Natural killer cell treated with Interleukin-12 subunit alpha and Interleukin-12 subunit beta and Interleukin-15 and Interleukin-18, amount 100 ng/mL, for 72 hours (primary cell): ENCODE measurements at places on chromosomes 3 and 15.

DNA sequence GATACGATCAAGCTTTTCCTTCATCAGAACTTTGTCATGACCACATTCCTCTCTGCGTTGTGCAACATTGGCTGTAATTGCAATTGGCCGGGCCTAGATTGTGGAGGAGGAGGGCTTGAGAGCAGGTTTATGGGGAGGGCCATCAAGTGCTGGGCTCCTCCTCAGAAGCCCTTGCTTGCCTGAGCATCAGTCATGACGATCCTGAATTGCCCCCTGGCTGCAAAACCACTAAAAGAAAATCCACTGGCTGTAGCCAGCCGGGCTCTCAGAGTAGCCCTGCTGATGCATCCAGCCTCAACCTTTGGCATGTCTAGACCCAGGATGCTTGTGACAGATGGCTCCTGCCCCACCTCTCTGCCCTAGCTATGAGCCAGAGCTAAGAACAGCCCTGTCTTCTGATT lies 13.4 kb upstream of the TRH start:
- no peak overlapping the region for H3K4me3 ChIP-seq
- H3K4me1 ChIP-seq: no peaks in the 10 kb centered on the region
- H3K36me3 ChIP-seq: no peaks in the 10 kb centered on the region
- DNase-seq: no peak
- peaks cover 20% of the 10 kb centered on the region for H3K27me3 ChIP-seq
- no peak overlapping the region for H3K27ac ChIP-seq

DNA sequence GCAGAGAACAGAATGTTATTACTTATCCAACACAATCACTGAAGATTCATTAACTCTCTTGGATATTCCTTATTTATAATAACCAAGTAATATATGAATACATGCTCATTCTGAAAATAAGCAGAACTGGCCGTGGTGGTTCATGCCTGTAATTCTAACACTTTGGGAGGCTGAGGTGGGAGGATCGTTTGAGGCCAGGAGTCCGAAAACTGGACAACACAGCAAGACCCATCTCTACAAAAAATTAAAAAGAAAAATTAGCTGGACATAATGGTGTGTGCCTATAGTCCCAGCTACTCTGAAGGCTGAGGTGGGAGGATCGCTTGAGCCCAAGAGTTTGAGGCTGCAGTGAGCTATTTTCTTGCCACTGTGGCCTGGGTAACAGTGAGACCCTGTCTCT lies 25.9 kb downstream of the RNF168 start:
- peaks cover 7% of the 10 kb centered on the region for H3K36me3 ChIP-seq
- no peak for DNase-seq
- no peaks in the 10 kb centered on the region for H3K4me1 ChIP-seq
- H3K4me3 ChIP-seq: no peak overlapping the region
- no peaks in the 10 kb centered on the region for H3K27me3 ChIP-seq

DNA sequence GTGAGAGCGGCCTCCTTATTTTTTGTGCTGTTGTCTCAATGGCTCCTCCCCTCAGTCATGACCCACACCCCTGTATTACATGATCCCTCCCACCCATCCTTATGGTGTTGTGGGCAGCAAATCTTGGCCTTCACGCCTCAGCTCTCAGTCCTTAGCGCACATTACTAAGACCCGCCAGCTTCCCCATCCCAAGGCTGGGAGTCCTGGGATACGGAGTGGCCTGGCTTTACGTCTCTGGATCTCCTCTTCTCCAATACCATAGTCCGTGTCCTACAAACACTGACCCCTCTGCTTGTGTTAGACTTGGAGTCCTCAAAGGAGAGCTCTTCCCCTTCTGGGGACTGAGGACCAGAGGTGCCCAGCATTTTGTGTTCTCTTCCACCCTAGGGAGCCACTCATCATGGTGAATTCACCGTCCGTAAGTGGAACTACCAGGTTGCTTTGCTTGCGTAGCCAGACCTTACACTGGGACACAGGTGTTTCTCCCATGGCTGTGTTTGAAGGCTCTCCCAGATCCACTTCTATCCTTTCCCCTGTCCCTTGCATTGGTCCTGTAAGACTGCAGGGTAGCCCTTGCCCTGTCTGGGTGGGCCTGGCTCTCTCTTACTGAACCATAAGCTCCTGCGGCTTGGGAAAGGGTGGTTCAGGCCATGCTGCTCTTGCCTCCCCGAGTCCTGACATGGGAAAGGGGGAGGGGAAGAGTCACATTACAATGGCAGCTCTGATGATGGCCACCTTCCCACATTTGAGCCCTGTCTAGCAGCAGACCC lies 13.6 kb downstream of the GRM2 start:
- peak; percentile 35 for DNase-seq
- H3K27ac ChIP-seq: peak overlapping the region; percentile 0
- no peaks in the 10 kb centered on the region for H3K27me3 ChIP-seq
- no peak overlapping the region for H3K4me3 ChIP-seq
- no peaks in the 10 kb centered on the region for H3K36me3 ChIP-seq

- H3K27me3 ChIP-seq: no peaks in the 10 kb centered on the region
- H3K27ac ChIP-seq: no peak overlapping the region
- no peak for DNase-seq
- no peaks in the 10 kb centered on the region for H3K36me3 ChIP-seq
- peaks cover 48% of the 10 kb centered on the region for H3K4me1 ChIP-seq
Measured at GRCh38 chr15:31377030-31377429, 50.4 kb downstream of the KLF13 start.

DNA sequence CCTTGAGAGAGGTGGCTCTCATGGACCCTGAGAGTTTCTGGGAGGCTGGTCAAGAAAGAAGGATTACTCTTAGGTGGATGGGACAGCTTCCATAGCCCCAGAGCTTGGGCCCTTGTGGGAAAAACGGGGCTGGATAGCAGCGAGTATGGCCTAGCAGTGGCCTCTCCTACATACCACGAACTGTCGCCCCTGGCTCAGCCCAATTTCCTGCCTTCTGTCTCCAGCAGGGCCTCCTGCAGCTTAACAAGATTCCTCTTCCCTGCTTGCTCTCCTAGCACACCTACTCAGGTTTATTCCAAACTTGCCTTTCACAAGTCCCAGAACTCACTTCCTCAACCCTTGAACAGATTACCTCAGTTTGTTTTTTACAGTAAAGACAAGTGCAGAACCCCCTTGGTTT lies 139.7 kb upstream of the TPM1 start:
- no peak for DNase-seq
- no peaks in the 10 kb centered on the region for H3K4me1 ChIP-seq
- H3K36me3 ChIP-seq: no peaks in the 10 kb centered on the region

GRCh38 chr3:183044547-183045229 lies 54.6 kb downstream of the MCCC1 start:
- no peak for DNase-seq
- no peaks in the 10 kb centered on the region for H3K27me3 ChIP-seq
- H3K27ac ChIP-seq: no peak overlapping the region

DNA sequence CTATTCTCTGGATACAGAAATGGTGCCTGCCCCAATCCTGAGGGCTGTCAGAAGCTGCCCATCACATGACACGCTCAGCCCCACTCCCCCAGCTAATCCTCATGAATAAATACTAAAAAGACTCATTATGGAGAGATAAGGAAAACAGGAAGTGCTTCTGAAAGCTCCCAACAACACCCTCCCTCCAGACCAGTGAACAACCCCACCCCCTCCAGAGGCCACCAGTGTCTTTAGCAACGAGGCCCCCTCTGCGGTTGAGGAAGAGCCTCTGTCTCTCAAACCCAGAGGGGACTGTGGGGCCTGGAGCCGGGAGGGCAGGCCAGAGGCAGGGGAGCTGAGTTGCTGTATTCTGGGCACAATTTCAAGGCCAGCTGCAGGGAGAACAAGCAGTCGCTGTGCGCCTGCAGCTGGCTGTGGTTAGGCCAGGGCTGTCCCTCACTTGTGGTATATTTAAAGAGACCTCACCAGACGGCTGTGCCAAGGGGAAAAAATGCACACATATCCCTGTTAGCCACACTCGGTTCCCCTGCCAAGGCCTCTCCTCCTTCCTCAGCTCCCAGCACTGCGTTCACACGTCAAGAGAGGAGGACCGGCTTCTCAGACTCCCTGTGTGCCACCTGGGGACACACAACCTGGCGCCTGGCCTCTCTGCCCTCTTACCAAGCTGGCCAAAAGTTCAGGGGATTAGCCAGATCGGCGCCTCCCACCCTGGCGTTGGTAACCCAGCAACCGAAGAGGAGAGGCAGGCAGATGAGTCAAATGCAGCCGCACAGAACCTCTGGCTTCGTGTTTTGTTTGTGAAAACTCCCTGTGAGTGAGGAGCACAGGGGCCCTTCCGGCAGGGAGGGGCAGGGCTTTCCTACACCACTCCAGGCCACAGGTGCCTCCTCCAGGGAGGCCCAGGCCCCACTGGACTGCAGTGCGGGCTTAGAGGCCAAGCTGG lies 101.2 kb upstream of the ETV5 start:
- no peak for DNase-seq
- peaks cover 13% of the 10 kb centered on the region for H3K4me1 ChIP-seq
- no peaks in the 10 kb centered on the region for H3K36me3 ChIP-seq

GRCh38 chr3:46058981-46059380 lies 31.7 kb upstream of the XCR1 start:
- H3K27me3 ChIP-seq: peaks cover 27% of the 10 kb centered on the region
- H3K27ac ChIP-seq: no peak overlapping the region
- H3K4me3 ChIP-seq: no peak overlapping the region
- H3K4me1 ChIP-seq: peaks cover 5% of the 10 kb centered on the region

DNA sequence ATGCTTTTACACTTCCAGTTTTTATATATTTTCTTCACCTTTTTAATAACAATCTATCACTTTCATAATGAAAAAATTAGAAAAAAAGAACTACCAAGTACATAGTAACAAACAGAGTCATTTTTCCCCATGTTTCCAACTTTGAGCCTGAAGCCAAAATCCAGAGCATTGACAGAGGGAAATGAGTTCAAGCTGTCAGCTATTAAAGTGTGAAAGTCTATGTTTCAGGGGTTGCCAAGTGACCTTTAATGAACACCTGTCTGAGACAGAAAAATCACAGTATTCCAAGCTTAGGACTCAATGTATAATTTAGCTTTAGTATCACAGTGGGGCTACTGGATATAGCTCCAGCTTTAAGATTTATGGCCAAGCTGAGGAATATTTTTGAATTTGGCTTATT lies 128.3 kb upstream of the GADL1 start:
- H3K4me1 ChIP-seq: no peaks in the 10 kb centered on the region
- no peaks in the 10 kb centered on the region for H3K36me3 ChIP-seq

- no peaks in the 10 kb centered on the region for H3K36me3 ChIP-seq
- H3K4me1 ChIP-seq: no peaks in the 10 kb centered on the region
- H3K27ac ChIP-seq: no peak overlapping the region
- no peak overlapping the region for H3K4me3 ChIP-seq
- H3K27me3 ChIP-seq: peaks cover 5% of the 10 kb centered on the region
Measured at GRCh38 chr3:13171704-13172643, 98.7 kb upstream of the IQSEC1 start.

DNA sequence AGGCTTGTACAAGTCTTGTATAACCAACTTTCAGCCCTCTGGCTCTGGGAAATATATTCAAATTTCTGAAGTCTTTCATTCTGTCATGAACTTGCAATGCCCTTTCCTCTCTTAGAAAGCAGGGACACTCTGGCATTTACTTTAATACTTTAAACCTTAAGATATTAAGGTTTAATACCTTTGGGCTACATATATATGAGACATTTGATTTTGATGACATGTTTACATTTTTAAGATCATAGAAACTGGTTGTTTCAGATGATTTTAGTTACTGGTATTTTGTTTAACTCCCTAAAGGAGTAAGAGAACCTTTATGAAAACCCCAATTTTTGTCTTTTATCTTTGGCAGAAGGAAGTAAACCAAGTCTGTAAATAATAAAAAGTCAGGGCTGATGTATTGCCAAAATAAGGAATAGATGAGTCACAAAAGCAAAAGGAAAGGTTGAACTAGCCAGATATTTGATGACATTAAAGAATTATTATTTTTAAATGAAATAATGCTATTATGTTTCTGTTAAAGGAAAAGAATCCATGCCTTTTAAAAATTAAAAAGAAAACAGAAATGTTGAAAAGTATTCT lies 579.0 kb upstream of the CBLB start:
- H3K4me1 ChIP-seq: no peaks in the 10 kb centered on the region
- no peak overlapping the region for H3K27ac ChIP-seq
- H3K36me3 ChIP-seq: peaks cover 9% of the 10 kb centered on the region
- no peak for DNase-seq
- H3K4me3 ChIP-seq: no peak overlapping the region
- no peaks in the 10 kb centered on the region for H3K27me3 ChIP-seq

GRCh38 chr3:126551839-126552687 lies 6.7 kb downstream of the C3orf22 start:
- H3K27me3 ChIP-seq: peaks cover 13% of the 10 kb centered on the region
- no peak overlapping the region for H3K27ac ChIP-seq
- no peaks in the 10 kb centered on the region for H3K4me1 ChIP-seq
- H3K36me3 ChIP-seq: no peaks in the 10 kb centered on the region
- DNase-seq: peak; percentile 54
- H3K4me3 ChIP-seq: no peak overlapping the region

- no peaks in the 10 kb centered on the region for H3K36me3 ChIP-seq
- no peaks in the 10 kb centered on the region for H3K27me3 ChIP-seq
- no peak overlapping the region for H3K27ac ChIP-seq
- DNase-seq: no peak
- no peak overlapping the region for H3K4me3 ChIP-seq
- no peaks in the 10 kb centered on the region for H3K4me1 ChIP-seq
Measured at GRCh38 chr3:64985072-64985471, 297.3 kb upstream of the ADAMTS9 start.

- H3K27me3 ChIP-seq: peaks cover 8% of the 10 kb centered on the region
- H3K4me1 ChIP-seq: peaks cover 13% of the 10 kb centered on the region
- no peak overlapping the region for H3K27ac ChIP-seq
- H3K4me3 ChIP-seq: no peak overlapping the region
- no peaks in the 10 kb centered on the region for H3K36me3 ChIP-seq
Measured at GRCh38 chr15:66942649-66943390, 122.6 kb upstream of the SMAD3 start.

DNA sequence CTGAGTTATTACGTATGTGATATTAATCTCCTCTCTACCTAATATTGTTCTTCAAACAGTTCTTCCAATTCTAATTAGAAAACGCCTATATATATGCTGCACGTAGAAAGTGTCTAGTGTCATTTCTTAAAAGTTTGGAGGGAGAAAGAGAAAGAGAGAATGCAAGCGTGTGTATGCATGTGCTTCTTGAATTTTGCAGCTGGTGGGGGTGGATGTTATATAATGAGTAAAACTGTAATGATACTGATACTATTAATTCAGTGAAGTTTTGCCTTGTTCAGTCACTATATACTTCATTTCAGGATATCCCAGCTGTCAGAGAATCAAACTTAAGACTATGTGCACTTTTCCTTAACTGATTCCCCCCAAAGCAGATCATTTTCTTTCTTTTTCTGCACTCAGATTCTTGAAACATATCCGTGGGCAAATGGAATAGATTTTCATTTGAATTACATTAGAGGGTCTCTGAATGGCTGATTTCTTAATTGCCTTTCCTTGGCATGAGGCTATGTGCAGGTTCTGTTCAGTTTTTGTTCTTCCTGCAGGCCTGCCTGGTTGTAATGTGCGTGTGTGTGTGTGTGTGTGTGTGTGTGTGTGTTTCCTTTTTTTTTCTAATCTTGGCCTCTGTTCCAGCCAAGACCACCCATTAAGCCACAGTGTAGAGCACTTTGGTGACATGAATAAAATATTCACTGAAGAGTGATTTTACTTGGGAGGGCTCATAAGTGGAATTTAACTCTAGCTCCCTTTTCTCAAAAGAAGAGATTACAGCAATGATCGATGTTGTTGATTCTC lies 617.5 kb downstream of the RBMS3 start:
- no peaks in the 10 kb centered on the region for H3K4me1 ChIP-seq
- H3K4me3 ChIP-seq: no peak overlapping the region
- no peaks in the 10 kb centered on the region for H3K27me3 ChIP-seq
- DNase-seq: no peak
